ENCODE measurements at places on chromosomes 6 and 20.

DNA sequence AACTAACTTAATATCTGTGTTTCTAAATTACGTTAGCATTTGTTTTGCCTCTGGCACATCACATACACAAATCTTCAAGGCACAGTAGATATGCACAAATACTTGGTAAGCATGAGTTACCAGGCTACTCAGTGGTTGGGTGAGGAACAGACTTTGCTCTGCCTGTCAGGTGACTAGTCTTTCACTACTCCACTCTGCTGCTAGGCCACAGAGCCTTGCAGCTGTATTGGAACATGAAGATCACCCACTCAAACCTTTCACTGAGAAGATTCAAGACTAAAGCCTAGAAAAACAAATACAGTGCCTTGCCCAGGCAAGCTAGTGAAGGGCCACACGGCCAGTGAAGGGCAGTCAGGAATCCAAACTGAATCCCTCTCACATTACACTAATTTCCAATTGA lies 47.0 kb downstream of the DTNBP1 start:
- DNase-seq, result no peak

GRCh38 chr20:46200582-46201570 lies 82.8 kb downstream of the CD40 start:
- no peak for DNase-seq

- no peak for DNase-seq
Observed at GRCh38 chr20:62312662-62312977, 9.8 kb downstream of the ADRM1 start.

DNA sequence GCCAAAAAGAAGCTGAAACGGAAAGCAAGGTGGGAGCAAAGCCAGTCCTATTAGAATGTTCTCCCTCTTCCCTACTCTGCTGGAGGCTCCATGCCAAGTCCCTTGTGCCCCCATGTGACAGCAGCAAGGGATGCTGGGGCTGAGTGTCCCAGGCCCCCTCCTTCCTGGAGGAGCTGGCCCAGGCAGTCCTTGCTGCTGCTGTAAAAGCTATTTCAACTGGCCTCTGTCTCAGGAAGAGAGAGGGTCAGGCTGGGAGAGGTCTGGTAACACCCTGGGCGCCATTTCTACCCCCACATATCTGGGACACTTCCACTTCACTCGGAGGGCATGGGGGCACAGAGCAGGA lies 25.0 kb downstream of the TTBK1 start:
- no peak for DNase-seq

- no peak for DNase-seq
Observed at GRCh38 chr6:150343434-150343833, 25.4 kb upstream of the IYD start.

GRCh38 chr20:14919501-14920081 lies 582.2 kb upstream of the FLRT3 start:
- no peak for DNase-seq

GRCh38 chr20:23302386-23302785 lies 48.2 kb upstream of the NXT1 start:
- DNase-seq, result no peak

- peak; percentile 61 for DNase-seq
Observed at GRCh38 chr20:50012282-50013263, 29.8 kb downstream of the SNAI1 start.

GRCh38 chr6:26554697-26555504 lies 16.7 kb downstream of the HMGN4 start:
- peak; percentile 92 for DNase-seq

GRCh38 chr20:47669489-47669888 lies 115.8 kb downstream of the SULF2 start:
- no peak for DNase-seq

- no peak for DNase-seq
Observed at GRCh38 chr20:44924541-44924940, 14.7 kb downstream of the PABPC1L start.

GRCh38 chr20:18904624-18905023 lies 91.0 kb downstream of the SCP2D1 start:
- DNase-seq, result peak; percentile 55

DNA sequence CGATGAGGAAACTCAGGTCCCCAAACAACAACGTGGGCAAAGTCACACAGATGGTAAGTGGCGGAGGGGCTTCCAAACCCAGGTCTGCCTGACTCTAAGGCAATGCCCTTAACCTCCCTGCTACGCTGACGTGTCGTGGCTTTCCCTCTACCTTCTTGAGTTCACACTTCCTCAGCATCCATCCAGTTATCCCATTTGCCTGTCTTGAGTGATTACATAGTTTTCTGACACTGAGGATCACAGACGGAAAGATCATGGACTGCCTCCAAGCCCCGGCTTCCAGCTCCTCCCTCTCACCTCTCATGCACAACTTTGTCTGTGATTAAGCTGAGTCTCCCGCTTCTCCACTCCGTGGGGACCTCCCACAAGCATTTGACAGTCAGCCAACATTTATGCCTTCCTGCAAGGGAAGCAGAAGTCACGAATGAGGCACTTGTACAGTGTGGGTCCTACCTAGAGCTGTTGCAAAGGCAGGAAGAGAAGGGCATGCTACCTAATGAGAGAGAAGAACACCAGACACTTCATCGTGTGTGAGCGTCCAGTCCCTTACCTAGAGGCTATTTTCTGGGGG lies 33.8 kb downstream of the TBC1D7 start:
- DNase-seq, result no peak

DNA sequence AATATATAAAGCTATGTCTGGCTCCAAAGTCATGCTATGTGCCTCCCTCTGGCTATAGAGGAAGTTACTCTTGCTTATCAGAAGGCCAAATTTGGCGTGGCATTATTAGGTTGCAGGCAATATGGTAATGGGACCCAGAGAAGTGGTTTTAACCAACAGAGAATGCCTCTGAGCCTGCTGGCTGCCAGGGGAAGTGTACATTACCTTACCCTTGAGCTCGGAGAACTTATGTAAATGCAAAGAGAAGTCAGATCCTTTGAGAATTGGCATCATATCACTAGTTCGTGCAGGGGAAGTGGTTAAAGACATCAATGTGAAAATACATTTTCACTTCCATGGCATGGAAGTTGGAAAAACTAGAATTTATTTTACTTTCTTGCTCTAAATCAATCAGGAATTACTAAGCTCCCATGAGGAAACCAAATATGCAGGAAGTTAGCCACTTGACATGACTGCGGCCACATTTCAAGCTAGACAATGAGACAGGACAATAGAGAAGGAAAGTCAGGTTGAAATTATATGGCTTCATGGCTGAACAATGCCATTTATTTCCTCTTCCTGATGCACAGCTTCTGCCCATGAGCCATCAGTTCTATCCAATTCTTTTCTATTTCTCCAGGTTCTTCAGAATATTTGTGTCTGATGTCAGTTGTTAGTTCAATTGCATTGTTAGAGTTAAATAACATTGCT lies 134.0 kb upstream of the PHACTR1 start:
- DNase-seq, result peak; percentile 49

DNA sequence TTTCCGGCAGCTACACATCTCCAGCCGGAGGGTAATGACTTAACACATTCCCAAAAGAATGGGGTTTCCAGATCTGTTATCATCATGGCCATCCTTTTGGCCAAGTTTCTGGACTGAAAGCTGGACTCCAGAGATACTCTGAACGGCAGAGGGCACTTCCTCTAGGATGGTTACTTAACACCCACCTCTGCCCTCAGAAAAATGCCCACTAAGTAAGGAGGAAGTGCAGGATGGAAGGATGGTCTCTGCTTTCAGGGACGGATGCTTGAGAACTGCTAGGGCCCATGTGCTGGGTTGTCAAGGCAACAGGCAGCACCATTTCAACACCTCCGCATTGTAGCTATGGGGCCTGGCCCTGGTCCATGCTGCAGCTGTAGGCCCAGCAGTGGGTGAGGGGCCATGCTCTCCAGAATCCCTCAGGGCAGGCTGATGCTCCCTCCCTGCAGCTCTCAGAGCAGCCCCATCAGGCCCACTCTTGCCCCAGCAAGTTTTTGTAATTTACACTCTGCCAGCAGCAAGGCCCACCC lies 16.5 kb upstream of the TGM3 start:
- peak; percentile 30 for DNase-seq

DNA sequence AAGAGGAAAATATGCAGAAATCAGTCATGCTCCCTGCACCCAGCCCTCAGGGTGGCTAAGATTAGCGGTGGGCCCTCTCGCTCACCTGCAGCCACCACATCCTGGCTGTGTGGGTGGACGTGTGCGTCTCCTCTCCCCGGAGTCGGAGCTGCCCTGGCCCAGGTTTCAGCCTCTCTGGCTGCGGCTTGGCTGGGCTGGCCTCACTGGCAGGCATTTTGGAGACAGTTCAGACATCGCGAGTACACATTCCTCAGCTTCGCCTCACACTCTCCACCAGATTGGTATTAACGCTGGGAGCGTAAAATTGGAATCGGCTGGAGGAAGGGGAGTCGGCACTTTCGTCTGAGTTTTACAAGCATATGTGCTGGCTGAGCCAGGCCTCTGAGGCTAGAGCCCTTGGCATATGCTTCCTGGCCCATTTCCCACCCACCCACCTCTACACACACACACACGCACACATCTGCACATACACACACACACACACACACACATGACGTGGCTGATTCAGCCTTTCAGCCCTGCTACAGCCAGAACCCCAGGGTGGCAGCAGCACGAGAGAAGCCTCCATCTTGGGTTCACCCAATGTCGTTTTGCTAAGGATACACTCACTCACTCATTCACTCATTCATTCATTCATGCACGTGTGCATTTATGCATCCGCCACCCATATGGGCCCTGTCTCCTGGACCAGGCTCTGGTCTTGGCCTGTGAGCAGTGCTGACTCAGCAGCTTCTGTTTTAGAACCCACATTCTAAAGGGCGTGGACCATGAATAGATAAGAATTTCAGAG lies 42.9 kb downstream of the BCAS4 start:
- peak; percentile 57 for DNase-seq

DNA sequence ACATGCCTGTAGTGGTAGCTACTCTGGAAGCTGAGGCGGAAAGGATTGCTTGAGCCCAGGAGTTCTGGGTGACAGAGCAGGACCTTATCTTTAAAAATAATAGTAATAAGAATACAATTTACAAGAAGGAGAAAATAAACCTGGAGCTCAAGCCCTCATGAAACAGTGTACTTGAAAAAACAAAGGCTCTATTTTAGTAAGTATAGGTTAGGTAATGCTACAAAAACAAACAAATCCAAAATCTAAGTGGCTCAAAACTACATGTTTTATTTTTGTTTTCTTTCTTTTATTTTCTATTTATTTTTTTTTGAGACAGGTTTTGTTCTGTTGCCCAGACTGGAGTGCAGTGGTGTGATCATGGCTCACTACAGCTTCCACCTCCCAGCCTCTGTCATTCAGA lies 57.6 kb upstream of the SLC23A2 start:
- no peak for DNase-seq

GRCh38 chr6:42512579-42512978 lies 51.2 kb upstream of the UBR2 start:
- no peak for DNase-seq

DNA sequence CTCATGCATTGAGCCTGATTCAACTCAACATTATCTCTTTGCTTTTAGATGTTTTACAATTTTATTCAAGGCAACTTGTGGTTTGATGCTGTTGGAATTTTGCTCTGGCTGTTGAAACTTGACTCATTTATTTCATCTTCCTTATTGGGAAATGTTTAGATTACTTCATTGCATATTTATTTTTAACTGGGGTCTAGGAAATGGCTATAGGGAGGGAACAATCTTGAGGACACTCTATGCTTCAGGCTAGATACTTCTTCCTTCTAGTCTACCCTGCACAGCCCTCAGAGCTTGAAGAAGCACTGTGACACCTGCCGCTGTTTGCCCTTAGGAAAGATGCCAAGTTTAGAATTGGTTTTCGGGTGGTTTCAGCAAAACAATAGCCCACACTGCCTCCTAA lies 183.4 kb downstream of the ADGRG6 start:
- DNase-seq, result no peak

DNA sequence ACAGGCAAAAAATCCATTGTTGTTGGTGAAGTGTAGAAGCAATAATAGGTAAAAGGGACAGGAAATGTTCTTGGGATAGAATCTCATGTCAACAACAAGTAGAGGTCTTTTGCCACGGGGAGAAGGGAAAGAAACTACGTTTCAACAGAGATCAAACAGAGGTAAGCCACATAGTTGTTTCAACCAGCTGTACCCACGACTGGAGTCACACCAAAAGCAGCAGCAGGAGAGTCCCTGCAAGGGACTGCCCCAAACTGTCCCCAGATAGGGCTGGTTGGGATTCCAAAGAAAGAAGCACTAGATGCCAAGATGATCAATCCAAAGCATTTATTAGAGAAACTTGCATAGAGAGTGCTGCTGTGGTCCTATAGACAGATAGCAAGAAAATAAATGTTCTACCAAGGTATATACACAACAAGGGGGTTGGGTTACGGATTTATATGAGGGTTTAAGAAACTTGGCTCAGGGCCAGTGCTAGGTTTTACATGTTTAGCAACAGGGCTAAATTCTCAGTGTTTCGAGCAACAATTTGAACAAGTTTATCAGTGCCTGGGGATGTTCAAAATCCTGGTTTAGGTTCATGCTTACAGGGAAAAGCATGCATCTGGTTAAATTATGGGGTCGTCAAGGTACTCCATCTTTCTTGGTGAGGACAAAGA lies 466.5 kb downstream of the MMUT start:
- no peak for DNase-seq

DNA sequence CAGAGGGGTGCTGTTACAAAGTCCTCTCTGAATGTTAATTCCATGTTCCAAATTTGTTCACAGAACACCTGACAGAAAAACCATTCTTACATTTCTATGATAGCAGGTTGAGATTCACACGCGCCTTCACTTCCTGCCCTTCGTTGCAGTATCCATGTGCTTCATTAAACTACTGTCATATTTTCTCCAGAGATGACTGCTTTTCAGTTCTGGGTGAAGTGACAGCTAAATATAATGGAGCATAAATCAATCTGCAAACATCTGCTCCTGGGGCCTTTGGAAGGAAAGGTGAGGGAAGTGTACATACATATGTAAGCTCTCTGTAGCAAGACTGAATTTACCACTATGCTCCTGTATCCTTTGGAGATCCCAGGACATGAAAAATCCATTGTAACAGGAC lies 750.2 kb downstream of the HDGFL1 start:
- no peak for DNase-seq

GRCh38 chr20:19495905-19496703 lies 262.0 kb upstream of the RIN2 start:
- no peak for DNase-seq

DNA sequence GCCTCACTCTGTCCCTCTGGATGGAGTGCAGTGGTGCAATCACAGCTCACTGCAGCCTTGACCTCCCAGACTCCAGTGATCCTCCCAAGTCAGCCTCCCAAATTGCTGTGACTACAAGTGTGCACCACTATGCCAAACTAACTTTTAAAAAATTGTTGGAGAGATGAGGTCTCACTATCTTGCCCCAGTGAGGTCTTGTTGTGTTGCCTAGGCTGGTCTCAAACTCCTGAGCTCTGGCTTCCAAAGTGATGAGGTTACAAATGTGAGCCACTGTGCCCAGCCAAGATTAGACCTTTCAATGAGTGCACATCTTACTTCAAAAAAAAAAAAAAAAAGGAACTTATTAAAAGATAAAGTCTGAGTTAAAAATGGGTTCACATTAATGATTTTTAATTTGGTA lies 1838.1 kb upstream of the DEFB115 start:
- DNase-seq, result no peak

GRCh38 chr20:38536310-38536709 lies 44.7 kb upstream of the ADIG start:
- DNase-seq, result no peak

GRCh38 chr6:13908955-13909381 lies 15.8 kb upstream of the RNF182 start:
- DNase-seq, result peak; percentile 81

- DNase-seq, result no peak
Observed at GRCh38 chr6:106539936-106540335, 89.4 kb downstream of the RTN4IP1 start.

All from Karpas-422 (cell line).